ENCODE measurements at places on chromosomes 6 and 20. TPM values are rescaled to one million over a fixed set of nuclear protein-coding genes. Genes with fewer than 3 reads are reported as not detected.

The AVP gene
- not detected for total RNA-seq

The CGA gene
- not detected for total RNA-seq

The TSBP1 gene
- total RNA-seq = not detected

The TCFL5 gene
- total RNA-seq = 10.5 TPM

The MCCD1 gene
- total RNA-seq = not detected

Data from airway epithelial cell (primary cell).